NCI-H460 (cell line): ENCODE measurements at places on chromosomes 4 and X. TPM values are rescaled to one million over a fixed set of nuclear protein-coding genes. Genes with fewer than 3 reads are reported as not detected.

SSX2B gene
- not detected in 2 replicates for total RNA-seq

TCEAL5 gene
- total RNA-seq = not detected in 2 replicates

ATP1B4 gene
- not detected in 2 replicates for total RNA-seq

HSD17B13 gene
- total RNA-seq = 0.17 and 0.20 TPM in 2 replicates

NSG1 gene
- 0.20 TPM in 1 of 2 replicates, not detected in the other for total RNA-seq

NPY2R gene
- total RNA-seq = not detected in 2 replicates

ENAM gene
- not detected in 2 replicates for total RNA-seq

PNMA3 gene
- not detected in 2 replicates for total RNA-seq

PLP1 gene
- total RNA-seq = not detected in 2 replicates

SOX3 gene
- not detected in 2 replicates for total RNA-seq

XAGE2 gene
- total RNA-seq = not detected in 2 replicates

CITED1 gene
- total RNA-seq = not detected in 2 replicates

MAGEB17 gene
- total RNA-seq = not detected in 2 replicates

CXorf51B gene
- not detected in 2 replicates for total RNA-seq

MAMLD1 gene
- 0.72 and 0.74 TPM in 2 replicates for total RNA-seq

DDX3X gene
- total RNA-seq = 222 and 303 TPM in 2 replicates

CASP3 gene
- total RNA-seq = 62.2 and 63.6 TPM in 2 replicates

ZNF732 gene
- total RNA-seq = not detected in 2 replicates

ERCC6L gene
- total RNA-seq = 6.7 and 7.1 TPM in 2 replicates

YIPF7 gene
- not detected in 2 replicates for total RNA-seq

ARHGEF38 gene
- total RNA-seq = 0.02 TPM in 1 of 2 replicates, not detected in the other

KLF8 gene
- total RNA-seq = 0.06 and 0.12 TPM in 2 replicates

MBNL3 gene
- 0.07 and 0.12 TPM in 2 replicates for total RNA-seq
